ENCODE measurements at places on chromosomes 7 and 10.
A peak's percentile ranks its signal among the peaks of the same experiment; 100 is the strongest.

DNA sequence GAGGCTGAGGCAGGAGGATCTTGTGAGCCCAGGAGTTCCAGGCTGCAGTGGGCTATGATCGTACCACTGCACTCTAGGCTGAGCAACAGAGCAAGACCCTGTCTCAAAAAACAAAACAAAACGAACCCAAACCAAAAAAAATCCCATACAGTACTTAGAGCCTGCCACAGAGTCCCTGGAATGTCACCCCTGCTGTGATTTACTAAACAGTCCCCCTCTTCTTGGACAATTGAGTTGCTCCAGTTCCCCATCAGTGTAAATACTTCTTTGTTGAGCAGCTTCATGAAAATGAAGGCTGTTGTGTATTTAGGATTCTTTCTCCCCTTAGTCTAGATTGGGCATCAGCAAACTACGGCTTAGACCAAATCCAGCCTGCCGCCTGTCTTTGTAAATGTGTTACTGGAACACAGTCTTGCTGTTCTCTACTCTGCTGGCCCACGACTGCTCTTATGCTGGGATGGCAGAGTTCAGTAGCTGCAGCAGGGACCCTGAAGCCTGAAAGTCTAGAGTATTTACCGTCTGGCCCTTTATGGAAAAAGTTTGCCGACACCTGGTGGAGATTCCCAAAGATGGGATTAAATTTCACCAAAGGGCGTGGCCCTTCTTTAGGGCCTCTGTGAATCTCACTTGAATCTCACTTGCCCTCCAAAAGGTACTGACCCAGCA, 57.8 kb downstream of the PALD1 start:
- no peak for DNase-seq

- no peak for DNase-seq
These were observed 201.0 kb downstream of the FRMD4A start for GRCh38 chr10:14129770-14130169.

DNA sequence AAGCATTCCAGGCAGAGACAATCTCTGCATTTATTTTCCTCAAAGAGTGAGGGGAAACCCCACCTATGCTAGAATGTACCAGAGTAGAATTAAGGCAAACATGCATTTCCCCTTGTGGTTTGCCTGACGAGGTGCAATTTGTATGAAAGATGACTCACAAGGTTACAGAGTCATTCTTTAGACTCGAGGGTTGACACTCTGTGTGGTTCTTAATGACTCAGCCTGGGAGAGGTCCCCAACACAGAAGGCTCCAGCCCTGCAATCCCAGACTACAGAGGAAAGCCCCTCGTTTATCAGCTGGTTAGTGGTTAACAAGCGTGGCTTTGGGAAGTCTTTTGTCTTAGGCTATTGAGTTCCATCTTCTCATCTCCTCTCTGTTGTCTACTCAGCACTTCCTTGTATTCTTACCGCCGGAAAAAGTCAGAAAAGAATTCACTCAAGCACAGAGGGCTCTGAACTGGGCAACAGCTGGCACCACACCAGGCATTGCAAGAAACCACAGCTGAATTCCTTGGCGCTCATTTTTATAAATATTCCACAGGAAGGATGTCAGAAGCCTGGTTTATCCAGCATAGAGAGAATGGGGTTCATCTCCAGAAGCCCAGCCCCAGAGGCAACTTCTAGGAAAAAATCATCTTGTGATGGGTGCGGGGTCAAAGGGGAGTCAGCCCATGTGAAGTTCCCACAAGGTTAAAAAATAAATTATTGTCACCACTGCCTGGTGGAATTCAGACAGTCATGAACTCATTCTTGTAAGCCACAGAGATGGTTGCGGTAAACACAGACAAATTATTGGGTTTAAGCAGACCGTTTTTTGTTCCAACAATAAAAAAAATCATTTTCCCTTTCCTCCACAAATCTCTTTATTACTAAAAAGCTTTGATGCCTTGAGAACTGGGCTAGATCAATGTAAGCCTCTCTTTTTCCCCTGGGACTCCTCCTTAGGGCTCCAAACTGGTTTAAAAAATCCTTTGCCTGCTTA, 24.5 kb upstream of the SVIL start:
- peak; percentile 43 for DNase-seq

GRCh38 chr7:130346941-130347340, 2.3 kb downstream of the CPA5 start:
- no peak for DNase-seq

DNA sequence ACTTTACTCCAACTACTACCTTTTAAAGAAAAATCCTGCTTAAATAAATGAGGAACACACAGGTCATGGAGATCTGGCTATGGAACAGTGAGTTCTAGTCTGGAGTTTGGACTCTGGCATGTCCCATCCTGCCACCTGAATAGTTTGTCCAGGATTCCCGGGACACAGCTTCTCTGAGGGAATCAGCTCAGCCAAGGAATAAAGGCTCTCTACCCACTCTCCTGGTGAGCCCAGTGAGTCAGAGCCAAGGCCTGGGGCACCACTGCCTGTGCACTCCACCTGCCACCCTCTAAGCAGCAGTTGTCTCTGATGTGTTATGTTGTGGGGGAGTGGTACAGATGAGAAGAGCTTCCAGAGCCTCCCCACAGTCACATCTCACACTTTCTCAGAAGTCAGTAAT, 113.5 kb downstream of the HTR5A start:
- no peak for DNase-seq

- DNase-seq = no peak
These were observed 78.3 kb downstream of the SNX10 start for GRCh38 chr7:26370011-26370410.

DNA sequence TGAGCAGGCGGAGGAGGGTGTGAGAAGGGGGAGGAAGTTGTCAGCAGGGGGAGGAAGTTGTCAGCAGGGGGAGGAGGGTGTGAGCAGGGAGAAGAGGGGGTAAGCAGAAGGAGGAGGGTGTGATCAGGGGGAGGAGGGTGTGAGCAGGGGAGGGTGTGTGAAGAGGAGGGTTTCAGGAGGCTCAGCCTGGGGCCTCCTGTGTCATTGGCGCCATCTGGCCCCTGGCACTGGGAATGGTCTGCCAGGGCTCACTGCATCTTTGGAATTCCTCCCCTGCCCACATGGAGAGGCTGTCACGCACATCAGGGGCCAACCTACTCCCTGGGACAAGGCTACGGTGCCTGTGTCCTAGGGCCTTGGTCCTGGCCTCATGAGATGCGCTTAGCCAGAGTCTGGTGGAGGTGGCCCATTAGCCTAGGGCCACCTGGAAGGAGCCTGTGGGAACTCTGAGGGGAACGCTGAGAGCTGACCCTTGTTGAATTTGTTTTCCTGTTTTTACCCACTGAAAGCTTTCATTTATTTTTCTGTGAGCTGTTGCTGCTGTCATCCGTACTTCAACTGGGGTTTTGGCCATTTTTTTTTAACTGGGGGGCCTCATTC, 18.0 kb downstream of the CAMK2B start:
- DNase-seq = no peak

GRCh38 chr7:24933298-24933697, 46.7 kb downstream of the OSBPL3 start:
- DNase-seq = no peak

All from T-helper 2 cell (primary cell).